Lung (tissue), 17 donors: ENCODE measurements at places on chromosomes 2 and 18. TPM values are rescaled to one million over a fixed set of nuclear protein-coding genes. Genes with fewer than 3 reads are reported as not detected.
A peak's percentile ranks its signal among the peaks of the same experiment; 100 is the strongest.

DNA sequence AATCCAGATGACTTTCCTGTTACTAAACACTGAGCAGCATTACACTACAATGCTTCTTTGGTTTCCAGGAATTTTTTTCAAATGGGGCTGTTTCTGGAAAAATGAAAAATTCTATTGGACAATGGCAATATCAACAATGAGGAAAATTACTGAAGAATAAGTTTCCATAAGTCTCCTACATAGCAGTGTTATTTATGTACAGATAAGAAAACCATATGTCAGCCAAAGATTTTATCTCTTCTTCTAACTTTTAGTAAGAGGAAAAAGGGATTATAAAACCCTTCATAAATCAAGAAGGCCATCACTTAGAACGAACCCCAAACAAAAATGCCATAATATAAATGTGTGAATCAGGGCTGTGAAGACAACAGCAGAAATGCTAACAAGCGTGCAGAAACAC, 31.6 kb upstream of the NOSTRIN start:
- DNase-seq: peak; percentile 11

GRCh38 chr18:79394534-79395307, 1.0 kb upstream of the NFATC1 start:
- no peak for DNase-seq

- no peak for DNase-seq
Measured at GRCh38 chr18:34219651-34220050, 5.1 kb downstream of the NOL4 start.

GRCh38 chr2:30679426-30680088, 127.7 kb downstream of the CAPN13 start:
- DNase-seq: no peak

Gene ARHGAP28
- total RNA-seq: 123 TPM

DNA sequence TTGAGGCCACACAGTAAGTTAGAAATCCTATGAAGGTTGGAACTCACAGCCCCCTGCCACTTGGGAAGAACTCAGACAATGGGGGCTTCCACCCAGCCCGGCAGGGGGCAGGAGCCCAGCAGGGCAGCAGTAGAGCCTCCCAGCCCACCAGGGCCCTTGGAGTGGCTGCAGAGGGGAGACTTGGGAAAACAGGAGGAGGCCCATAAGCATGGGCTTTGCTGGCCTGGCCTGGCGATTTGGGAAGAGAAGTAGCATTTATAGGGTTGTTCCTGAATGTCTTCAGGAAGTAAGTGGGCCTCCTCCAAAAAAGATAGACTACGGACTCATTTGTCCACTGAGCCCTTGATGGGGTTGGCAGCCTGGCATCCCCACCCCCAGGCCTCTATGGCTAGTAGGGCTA, 17.4 kb upstream of the FOSL2 start:
- DNase-seq: no peak

Gene BBS5
- total RNA-seq: 22.5 TPM

Gene MAP3K19
- total RNA-seq: 21.1 TPM

Gene CDH19
- total RNA-seq: 1.7 TPM

Gene AGXT
- total RNA-seq: not detected

DNA sequence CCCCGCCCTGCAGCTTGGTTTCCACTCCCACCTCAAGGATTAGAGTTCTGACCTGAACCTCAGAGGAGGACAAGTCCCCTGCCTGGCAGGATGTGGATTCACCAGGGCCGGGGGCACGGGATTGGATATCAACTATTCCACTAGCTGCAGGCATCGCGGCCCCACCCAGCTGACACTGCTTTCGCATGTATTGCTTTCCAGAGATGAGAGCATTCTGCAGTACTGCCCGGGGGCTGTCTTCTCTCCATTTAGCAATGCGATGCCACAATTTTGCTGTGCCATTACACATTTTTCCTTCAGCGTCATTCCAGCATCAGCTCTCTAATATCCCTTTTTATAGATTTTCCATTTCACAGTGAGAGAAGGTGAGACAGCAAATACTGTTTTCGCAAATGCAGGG, 42.0 kb downstream of the CTIF start:
- DNase-seq: no peak

DNA sequence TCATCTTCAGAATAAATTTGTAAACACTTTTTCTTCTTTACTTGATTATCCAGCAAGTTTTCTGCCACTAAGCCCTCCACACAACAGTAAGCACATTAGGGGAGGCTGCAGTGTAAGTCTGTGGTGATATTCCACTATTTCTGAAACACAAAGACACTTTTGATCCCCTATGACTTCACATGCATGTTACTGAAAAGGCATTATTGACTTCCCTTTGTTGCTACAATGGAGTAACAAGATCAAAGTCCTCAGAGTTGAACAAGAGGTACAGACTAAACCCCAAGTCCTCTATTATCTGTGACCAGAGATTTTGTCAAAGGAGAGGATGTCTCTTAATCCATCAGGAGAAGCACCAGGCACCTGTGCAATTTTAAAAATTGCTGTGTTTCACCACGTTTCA, 157.9 kb downstream of the CD226 start:
- DNase-seq: no peak

DNA sequence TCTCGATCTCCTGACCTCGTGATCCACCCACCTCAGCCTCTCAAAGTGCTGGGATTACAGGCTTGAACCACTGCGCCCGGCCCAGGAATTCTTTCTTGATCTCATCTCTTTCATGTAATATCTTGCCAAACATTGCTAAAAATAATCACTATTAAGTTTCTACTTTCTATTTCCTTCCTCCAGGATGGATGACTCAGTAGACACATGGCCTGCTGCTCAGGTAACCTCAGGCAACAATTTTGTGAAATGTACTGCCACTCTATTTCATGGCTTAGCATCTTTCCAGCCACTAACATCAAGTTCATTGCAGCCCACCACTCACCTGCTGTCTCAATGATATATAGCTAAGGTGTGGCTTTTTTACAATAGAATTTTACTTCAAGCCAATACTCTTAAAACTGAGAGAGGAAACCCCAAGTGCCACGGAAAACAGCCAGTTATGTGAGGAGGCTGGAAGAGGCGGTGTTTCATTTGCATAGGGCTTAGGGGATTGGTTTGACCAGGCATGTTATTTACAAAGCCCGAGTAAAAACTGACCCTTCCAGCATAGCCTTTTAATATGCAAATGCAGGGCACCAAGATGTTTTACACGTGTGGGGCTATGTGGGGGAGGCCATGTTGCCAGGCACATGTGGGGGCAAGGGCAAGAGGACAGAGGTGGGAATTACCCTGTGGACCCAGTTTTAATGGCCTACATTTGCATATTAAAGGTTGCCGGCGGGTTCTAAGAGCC, 11.3 kb upstream of the SUMO1 start:
- DNase-seq: no peak

Gene INPP5D
- 24.9 TPM for total RNA-seq

DNA sequence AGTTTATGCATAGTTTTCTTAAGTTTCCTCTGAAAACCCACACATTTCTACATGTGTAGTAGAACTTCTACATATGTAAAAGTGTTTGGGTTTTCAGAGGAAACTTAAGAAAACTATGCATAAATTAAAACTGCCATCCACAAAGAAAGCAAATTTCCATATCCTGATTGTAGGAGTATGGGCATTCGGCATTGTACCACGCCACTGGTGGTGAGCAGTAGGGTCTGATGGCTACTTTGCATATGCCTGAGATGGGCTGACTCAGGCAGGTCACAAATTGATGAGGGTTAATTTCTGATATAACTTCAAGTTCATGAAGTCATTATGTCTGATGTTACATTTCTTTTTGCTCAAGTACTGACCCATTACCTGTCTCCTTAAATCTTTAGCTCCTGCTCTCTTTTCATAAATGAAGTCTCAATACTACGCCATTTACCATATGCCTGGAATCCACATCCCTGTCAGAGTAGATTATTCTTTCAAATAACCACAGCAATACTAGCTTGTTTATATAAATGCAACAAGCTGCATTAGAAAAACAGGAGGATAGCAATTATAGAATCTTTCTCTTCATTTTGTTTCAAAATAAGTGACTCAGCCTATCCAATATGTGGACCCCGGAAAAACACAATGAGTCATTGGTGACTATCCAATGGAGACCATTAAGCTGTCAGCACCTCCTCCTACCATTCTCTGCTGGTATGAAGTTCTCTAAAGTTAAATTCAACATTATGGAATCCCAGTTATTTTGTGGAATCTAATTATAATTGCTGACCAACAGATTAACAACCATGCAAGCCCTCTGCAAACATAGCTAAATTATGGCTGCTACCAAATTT, 355.2 kb upstream of the UBE2E3 start:
- no peak for DNase-seq

GRCh38 chr18:54641734-54642133, 50.7 kb downstream of the DYNAP start:
- DNase-seq: no peak

- DNase-seq: peak; percentile 31
Measured at GRCh38 chr2:34143149-34143548, 544.0 kb upstream of the FAM98A start.

DNA sequence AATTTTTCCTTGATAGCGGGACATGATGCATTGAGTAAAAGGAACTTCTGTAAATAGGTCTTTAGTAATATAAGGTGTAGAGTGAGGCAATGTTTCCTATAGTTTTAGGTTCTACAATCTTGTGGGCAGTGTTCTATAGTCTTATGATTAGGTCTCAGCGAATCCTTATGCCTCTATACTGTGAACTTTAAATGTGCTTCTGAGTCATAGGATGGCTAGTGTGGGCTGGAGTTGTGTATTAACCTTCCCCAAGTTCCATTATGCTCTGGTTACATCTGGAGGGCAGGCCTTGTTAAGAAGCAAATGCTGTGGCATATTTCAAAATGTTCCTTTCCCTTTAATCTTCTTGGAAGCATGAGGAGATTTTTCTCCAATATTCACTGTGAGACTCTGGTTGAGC, 73.5 kb downstream of the ROCK2 start:
- DNase-seq: no peak

Gene RAB12
- total RNA-seq: 36.3 TPM

GRCh38 chr2:88760819-88761598, 69.5 kb downstream of the RPIA start:
- no peak for DNase-seq

DNA sequence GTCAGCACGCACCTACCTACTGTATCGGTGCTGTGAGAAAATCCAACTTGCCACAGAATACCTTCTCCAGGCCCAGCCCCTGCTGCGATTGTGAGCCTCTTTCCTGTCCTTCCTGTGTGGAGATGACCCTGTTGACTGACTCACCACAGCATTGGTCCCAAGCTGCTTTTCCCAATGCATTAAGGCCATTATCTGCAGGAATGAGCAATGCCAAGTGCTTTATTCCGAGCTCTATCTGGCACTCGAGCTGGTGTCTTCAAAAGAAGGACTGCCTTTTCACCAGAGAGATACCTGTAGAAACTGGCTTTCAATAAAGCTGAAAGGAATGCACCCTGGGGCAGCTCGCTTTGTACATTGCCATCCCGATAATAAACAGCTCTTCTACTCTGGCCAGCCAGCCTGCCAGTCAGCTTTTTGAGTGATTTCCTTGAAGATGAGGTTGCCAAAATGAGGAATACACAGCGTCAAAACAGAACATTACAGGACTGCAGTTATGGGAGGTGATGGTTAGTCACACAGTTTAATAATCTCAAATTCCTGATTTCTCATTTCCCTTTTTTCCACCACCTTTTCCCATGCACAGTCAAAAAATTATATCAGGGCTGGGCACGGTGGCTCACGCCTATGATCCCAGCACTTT, 8.3 kb upstream of the RNF103 start:
- DNase-seq: no peak

DNA sequence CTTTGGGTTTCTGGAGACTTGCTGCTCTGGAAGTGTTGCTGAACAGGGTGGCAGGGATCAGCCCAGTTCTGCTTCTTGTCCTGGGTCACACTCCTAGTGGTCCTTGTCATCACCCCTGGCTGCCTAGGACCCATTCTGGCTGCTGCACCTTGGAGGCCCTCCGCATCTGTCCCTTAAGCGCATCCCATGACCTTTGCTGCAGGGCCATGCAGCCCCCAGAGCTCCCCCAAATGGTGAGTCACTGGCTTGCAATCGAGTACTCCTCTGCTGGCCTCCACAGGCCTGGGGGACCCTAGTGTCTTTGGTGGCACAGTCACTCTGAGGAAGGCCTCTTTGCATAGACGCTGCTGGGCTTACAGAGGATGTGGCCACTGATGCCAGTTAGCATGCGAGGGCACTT, 188.5 kb downstream of the ASB1 start:
- DNase-seq: no peak

Gene TNP1
- not detected for total RNA-seq

GRCh38 chr2:119240311-119241204, 16.9 kb downstream of the STEAP3 start:
- DNase-seq: peak; percentile 55

Gene KCNJ13
- not detected for total RNA-seq

Gene RFTN2
- total RNA-seq: 3.2 TPM

DNA sequence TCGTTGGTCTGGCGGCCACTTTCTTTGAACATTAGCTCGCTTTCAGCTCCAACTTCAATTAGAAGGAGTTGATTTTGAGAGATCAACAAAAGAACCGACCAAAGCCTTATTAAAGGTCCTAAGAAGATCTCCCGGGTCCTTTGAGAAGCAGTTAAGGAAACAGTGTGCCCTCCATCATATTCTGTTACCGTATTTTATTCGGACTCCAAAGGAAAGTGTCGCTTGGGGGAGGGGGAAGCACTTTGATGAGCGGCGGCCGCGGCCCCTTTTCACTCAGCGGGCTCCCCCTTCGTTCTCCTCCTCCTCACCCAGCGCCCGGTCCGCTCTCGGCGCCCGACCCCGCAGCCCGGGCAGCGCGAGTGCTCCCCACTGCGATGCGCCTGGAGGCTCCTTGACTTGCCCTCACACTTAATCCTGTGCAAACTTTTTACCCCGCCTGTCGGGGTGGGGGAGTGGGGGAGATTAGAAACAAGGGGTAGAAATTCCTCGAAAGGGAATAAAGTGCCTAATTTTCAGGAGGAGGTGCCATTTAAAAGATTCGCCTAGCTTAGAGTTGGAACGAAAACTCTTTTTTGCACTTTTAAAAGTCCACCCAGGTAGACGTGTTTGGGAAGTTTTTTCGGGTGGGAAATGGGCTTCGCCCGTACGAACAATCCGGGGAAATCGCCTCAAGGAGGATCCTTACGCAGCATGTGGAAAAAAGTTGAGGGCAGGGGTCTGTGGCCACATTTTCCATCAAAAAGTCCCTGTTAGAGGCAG, 1.2 kb upstream of the OTX1 start:
- no peak for DNase-seq

DNA sequence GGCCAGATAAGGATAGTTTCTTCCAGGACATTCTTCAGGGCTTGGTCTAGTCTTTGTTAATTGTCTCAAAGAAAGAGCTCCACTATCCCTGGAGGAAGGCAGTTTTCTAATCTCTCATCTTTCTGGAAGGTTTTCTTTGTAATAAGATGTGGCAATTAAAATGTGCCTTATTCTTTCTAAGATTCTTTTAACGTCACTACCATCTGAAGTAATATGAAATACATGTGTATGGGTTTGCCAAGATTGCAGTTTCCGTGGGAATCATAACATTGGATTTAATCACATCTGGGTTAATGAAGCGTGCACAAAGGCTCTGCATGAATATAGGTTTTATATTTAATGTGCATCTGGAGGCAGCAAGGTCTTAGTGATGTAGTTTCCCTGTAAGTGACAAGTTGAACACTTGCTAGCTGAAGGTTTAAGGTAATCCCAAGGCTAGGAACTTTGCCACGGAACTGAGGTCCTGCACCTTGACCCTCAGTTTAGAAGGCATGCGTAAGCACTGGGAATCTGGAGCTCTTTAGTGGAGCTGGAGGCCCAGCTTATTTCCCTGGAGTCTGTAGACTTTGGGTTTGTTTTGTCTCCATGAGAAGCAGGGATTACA, 25.7 kb downstream of the DIS3L2 start:
- DNase-seq: peak; percentile 44
